ENCODE measurements at places on chromosomes 6 and 20.

GRCh38 chr6:579339-579738, 77.6 kb downstream of the HUS1B start:
- DNase-seq: no peak

DNA sequence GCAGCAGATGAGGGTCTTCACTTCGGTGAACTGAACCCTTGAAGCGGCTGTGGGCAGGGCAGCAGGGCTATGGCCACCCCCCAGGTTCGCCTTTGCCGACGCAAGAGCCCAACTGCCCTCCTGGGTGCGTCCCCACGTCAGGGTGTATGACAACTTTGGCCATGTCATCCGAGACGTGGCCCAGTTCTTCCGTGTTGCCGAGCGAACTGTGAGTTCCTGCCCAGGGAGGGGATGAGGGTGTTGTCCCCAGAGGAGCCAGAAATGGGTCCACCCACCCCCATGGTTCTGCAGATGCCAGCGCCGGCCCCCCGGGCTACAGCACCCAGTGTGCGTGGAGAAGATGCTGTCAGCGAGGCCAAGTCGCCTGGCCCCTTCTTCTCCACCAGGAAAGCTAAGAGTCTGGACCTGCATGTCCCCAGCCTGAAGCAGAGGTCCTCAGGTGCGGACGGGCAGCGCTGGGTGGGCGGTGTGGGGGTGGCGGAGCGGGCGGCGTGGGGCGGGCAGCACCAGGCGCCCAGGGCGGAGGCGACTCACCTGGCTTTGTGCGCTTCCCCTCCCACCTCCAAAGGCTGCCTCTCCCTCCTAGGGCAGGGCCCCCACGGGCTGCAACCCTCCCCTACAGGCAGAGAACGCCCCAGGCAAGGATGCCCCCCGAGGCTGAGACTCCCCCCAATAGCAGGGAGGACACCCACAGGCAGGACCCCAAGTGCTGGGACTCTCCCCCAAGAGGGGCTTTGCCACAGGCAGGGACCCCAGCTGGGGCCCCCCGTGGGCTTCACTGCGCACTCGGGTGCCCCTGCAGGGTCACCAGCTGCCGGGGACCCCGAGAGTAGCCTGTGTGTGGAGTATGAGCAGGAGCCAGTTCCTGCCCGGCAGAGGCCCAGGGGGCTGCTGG, 6.2 kb upstream of the TNFRSF6B start:
- DNase-seq: no peak

DNA sequence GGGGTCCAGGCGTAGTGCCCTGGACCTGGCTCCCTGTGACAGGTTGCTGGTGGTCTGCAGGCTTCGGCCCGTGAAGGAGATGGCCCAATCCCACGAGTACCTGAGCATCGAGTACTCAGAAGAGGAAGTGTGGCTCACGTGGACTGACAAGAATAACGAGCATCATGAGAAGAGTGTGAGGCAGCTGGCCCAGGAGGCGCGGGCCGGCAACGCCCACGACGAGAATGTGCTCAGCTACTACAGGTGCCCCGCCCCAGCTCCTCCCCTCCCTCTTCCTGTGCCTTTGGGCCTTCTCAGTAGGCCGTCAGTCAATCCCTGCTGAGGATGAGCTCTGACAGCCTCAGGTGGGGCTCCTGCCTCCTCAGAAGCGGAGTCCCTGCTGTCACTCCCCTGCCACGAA, 42.6 kb downstream of the UQCC2 start:
- no peak for DNase-seq

GRCh38 chr6:88238065-88238464, 71.9 kb upstream of the CNR1 start:
- no peak for DNase-seq

- DNase-seq: no peak
Measured at GRCh38 chr6:41858703-41859102, 36.5 kb downstream of the USP49 start.

- no peak for DNase-seq
Measured at GRCh38 chr20:13274275-13274861, 53.3 kb downstream of the ISM1 start.

- DNase-seq: no peak
Measured at GRCh38 chr6:158655569-158656450, 6.0 kb downstream of the SYTL3 start.

- no peak for DNase-seq
Measured at GRCh38 chr20:21241406-21241805, 61.7 kb upstream of the XRN2 start.

GRCh38 chr6:31794294-31794865, 1.2 kb downstream of the VARS1 start:
- no peak for DNase-seq

DNA sequence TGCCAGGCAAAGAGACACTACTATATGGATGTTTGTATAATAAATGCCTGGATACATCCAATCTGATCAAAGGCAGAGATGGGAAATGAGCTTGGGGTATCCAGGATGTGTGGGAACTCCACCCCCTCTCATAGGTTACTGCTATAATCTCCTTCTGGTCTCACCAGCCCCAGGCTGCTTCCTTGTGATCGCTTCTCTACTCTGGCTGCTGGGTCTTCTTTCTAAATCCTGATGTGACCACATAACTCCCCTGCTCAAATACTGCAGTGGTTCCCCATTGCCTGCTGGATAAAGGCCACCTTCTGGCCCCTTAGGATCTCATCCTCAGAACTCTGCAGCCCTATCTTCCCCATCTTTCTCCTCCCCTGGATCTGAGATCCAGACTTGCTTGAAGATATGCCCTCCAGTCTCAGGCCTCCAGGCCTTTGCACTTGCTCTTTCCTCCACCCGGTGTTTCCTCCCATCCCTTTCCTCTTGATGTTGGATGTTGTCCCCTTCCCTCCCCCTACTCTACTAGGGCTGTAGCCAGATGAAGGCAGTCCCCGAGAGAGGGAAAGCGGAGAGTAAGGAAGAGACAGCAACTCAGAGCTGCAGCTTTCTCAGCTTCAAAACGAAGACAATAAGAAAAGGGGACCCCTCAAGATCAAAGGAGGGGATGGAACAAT, 828 bp upstream of the XKR7 start:
- no peak for DNase-seq
